Cerebellum (tissue), 4 donors: ENCODE measurements at places on chromosomes 1 and 21. TPM values are rescaled to one million over a fixed set of nuclear protein-coding genes. Genes with fewer than 3 reads are reported as not detected.
A peak's percentile ranks its signal among the peaks of the same experiment; 100 is the strongest.

Gene HSD17B7
- 24.4 TPM for total RNA-seq

Gene TP73
- total RNA-seq = 0.36 TPM

DNA sequence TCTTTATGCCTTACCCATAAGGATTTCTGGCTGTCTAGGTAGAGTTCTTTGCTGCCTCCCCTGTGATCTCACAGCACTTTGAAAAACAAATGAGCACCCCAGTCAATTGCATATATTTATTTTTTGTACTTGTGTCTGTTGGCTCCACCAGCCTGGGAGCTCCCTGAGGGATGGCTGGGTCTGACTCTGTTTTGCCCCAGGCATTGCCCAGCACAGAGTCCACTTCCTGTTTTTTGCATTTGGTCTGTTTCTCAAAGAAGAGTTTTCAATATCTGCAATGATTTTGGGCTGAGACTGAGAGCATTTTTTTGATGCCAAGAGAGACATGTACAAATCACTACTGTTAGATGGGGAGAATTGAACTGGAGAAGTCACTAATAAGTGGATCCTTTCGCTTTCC, 125.0 kb downstream of the FOXD2 start:
- no peak for DNase-seq

DNA sequence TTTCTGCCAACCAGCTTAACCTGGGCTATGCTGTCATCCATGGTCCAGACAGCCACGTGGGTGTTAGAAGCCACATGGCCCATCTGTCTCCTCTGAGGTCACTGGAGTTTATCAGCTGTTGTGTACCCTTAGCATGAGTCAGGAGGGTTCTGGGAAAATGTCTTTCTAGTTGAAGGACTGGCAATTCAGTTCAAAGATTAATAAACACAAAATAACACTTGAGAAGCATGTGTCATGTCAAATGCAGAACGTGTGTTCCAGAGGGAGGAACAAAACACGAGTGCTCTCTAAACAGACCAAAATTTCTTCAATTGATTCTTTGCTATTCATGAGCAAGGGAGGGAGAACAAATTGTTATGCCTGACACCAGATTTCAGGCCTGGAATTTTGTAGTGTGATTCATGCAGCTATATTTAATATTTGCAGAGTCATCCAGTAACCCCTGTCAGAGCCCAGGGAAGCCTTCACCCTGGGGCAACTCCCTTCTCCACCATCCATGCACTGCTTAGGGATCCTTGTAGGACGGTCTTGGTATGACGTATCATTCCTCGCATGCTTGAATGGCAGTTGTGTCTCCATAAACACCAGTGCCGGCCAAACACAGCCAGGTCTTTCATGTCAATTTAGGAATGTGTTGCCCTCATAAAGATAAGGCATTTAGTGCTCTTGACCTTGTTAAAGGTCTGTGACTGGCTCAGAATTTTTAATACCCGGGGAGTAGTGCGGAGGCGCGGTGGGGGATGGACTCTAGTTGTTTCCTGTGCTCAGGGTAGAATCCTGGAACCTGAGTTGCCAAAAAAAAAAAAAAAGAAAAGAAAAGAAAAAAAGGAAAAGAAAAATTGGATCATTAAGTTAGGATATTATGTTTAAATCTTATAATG, 27.7 kb upstream of the DYRK1A start:
- no peak for DNase-seq

DNA sequence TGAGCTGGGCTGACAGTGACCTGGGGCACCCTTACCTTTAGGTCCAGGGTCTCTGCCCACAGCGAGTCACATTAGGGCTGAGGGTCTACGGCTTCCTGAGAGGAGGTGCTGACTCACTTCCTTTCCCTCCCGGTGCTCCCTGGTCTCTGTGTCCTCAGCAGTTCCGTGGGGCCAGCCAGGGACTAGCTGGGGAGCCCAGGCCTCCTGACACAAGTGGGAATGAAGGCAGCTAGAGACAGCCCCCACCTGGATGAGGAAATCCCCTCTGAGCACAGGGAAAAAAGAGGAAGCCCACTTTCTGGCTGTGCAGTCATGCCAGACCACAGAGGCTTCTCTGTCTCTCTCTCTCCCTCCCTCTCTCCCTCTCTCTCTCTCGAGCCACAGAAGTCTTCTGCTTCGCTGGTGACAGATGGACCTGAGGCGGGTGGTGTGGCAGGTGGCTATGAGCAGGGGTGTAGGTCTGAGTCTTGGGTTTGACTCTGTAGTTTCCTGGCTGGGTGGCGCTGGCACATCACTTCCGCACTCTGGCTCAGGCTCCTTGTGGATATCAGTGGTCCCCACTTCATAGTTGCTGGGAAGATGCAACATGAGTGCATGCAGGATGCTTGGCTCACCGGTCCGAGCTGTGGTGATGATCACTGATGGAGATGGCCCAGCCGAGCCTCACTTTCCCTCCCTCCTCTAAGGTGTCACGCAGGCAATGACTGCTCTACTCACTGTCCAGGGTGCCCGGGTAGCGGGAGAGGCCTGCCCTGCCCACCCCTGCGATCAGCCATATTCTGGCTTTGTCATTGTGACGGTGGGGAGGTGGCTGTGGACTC, 3.5 kb downstream of the SLC66A1 start:
- peak; percentile 88 for DNase-seq

GRCh38 chr1:63739452-63739851, 34.4 kb upstream of the ROR1 start:
- no peak for DNase-seq

Gene MYBPH
- total RNA-seq = not detected
